ENCODE measurements at places on chromosomes 7 and 10.

GRCh38 chr10:66521506-66521905 lies 404.3 kb upstream of the LRRTM3 start:
- DNase-seq, result no peak

- no peak for DNase-seq
These were observed 759 bp downstream of the NUDT1 start for GRCh38 chr7:2242541-2243429.

GRCh38 chr7:28812616-28813015 lies 145.5 kb downstream of the TRIL start:
- no peak for DNase-seq

- no peak for DNase-seq
These were observed 386.7 kb upstream of the NPVF start for GRCh38 chr7:25615003-25615402.

GRCh38 chr7:44348300-44348699 lies 22.9 kb upstream of the CAMK2B start:
- no peak for DNase-seq

GRCh38 chr10:44339218-44339617 lies 45.7 kb downstream of the CXCL12 start:
- DNase-seq, result no peak

GRCh38 chr7:156368053-156368843 lies 272.3 kb upstream of the RNF32 start:
- no peak for DNase-seq

- no peak for DNase-seq
These were observed 33.5 kb downstream of the SVOPL start for GRCh38 chr7:138667535-138668228.

DNA sequence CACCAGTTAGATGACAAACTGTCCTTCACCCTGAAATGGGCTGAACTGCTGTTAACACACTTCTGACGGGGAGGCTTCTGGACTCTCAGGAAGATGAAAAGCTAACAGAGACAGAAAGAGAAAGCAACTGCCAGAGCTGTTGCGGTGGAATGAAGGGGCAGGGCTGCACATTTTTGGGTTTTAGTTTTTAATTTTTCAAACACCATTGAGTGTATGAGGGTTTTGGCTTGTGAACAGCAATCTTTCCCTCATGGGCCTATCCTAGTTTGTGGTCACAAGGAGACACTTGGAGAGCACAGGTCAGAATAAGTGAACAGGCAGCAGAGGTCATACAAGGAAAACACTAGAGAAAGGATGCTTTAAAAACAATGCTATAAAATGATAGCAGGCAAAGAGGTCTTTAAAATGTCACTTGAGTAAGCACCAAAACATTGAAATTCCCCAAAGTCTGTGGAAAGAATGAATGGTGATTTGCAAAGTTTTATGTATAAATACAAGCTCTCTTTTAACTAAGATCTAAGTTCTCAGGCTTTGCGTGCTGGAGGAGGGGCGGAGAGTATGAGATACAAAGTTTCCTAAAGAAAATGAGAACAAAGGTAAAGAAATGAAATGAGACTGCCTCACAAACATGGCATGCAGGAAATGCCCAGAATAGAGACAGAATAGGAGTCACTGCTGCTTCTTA lies 101.4 kb upstream of the GLI3 start:
- no peak for DNase-seq

GRCh38 chr10:74207691-74208480 lies 56.9 kb downstream of the ADK start:
- DNase-seq, result no peak

- DNase-seq, result no peak
These were observed 22.7 kb downstream of the SSC4D start for GRCh38 chr7:76386691-76387260.

DNA sequence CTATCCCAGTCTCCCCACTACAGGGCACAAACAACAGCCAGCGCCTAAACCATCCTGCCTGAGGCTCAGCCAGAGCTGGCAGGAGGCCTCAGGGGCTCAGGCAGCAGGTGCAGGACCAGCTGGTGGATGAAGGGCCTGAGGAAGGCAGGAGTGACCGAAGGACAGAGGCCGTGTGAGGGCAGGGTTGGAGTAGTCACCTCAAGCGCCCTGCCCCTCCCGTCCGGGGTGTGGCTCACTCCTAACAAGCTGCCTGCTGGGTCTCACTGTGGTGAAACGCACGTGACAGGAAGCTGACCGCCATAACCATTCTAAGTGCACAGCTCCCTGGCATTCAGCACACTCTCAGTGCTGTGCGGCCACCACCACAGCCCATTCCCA lies 281.1 kb downstream of the ELFN1 start:
- DNase-seq, result no peak

DNA sequence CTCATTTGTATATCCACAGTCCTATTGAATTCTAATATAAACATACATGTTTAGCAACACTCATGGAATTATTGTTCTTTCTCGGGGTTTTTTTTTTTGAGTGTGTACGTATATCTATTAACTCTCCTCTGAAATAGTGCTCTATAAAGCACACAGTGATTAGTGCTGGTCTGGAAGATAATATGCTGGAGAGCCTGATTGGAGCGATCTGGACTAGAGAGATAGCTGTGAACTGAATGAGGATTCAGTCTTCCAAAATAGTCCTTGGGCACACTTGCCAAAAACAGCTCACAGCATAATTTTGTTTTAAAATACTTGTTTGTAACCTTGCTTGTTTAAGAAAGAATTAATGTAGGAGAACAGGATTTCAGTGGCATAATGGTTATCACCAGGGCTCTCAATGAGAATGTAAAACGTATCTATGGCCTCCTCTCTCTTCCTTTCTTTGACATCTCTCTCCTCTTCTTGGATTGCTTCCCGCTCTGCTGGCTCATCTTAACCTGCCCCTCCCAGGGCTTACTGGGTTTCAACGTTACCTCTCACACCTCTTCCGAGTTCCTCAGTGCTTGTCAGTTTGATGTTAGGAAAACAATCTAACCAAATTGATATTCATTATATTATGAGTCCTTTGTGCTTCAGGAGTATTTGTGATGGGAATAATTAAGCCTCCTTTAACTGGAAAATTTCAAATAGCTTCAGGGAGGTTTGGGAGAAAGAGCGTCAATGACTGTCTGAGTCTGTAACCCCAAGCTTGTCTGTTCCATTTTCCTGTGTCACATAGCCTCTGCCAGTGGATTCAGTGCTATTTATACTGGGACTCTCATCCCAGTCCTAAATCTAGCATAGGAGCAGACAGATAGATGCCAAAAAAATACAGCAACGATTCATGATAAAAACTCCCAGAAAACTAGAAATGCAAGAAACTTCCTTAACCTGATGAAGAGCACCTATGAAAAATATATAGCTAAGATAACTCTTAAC lies 16.2 kb upstream of the AGK start:
- DNase-seq, result no peak

- no peak for DNase-seq
These were observed 37.1 kb downstream of the SKIDA1 start for GRCh38 chr10:21488246-21488956.

DNA sequence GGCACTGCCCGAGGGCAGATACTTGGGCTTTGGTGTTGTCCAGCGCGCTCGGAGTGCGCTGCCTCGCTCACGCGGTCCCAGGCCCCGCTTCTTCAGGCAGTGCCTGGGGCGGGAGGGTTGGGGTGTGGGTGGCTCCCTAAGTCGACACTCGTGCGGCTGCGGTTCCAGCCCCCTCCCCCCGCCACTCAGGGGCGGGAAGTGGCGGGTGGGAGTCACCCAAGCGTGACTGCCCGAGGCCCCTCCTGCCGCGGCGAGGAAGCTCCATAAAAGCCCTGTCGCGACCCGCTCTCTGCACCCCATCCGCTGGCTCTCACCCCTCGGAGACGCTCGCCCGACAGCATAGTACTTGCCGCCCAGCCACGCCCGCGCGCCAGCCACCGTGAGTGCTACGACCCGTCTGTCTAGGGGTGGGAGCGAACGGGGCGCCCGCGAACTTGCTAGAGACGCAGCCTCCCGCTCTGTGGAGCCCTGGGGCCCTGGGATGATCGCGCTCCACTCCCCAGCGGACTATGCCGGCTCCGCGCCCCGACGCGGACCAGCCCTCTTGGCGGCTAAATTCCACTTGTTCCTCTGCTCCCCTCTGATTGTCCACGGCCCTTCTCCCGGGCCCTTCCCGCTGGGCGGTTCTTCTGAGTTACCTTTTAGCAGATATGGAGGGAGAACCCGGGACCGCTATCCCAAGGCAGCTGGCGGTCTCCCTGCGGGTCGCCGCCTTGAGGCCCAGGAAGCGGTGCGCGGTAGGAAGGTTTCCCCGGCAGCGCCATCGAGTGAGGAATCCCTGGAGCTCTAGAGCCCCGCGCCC lies at the start of gene NPY:
TSS of gene NPY (plus strand) at position 294 of the 802 bp plus-strand sequence. CDS start 1,051 bp downstream, outside the sequence.
- DNase-seq, result no peak

DNA sequence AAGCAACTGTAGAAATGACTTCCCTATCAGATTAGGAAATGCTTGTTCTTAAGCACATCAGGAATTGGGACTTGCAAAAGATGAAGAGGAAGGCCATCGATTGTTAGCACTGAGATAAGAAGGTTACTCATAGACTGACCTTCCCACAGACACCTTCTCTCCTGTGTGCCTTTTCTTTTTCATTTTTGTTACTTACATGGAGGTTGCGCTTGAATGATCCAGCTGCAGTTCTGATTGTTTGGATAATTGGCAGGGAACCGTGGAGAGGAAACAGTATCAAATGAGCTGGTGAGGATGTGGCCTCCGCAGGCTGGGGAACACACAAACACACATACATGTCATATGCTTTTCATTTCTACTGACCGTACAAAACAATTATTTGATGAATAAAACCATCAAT lies 134.9 kb upstream of the RSU1 start:
- no peak for DNase-seq

GRCh38 chr7:18243731-18244130 lies 216.1 kb upstream of the PRPS1L1 start:
- no peak for DNase-seq

All from activated naive CD4-positive, alpha-beta T cell (primary cell).